ENCODE measurements at places on chromosomes 4 and X.

- no peak for DNase-seq
Measured at GRCh38 chrX:139026811-139027210, 315.3 kb upstream of the FGF13 start.

GRCh38 chr4:107349732-107350131 lies 313.6 kb upstream of the DKK2 start:
- no peak for DNase-seq

DNA sequence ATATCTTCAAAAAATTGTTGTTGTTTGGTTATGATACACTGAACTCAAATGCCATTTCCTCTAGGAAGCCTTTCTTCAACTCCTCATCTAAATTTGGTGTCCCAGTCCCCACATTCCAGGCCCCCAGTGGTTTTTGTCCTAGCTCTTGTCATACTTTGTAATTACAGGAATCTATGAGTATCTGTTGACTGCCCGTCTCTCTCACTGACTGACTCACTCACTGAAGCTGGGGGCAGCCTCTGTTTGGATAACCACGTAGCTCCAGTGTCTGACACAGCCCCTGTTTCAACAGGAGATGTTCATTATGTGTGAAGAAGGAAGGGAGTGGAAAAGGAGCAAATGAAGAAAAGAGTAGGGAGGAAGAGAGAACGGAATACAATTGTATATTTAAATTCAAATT lies 284.1 kb upstream of the TENM3 start:
- no peak for DNase-seq

- no peak for DNase-seq
Measured at GRCh38 chr4:117417856-117418255, 332.5 kb upstream of the TRAM1L1 start.

GRCh38 chr4:86481440-86481839 lies 112.7 kb upstream of the PTPN13 start:
- DNase-seq = no peak

- DNase-seq = no peak
Measured at GRCh38 chrX:47502316-47503125, 19.5 kb upstream of the ZNF41 start.

DNA sequence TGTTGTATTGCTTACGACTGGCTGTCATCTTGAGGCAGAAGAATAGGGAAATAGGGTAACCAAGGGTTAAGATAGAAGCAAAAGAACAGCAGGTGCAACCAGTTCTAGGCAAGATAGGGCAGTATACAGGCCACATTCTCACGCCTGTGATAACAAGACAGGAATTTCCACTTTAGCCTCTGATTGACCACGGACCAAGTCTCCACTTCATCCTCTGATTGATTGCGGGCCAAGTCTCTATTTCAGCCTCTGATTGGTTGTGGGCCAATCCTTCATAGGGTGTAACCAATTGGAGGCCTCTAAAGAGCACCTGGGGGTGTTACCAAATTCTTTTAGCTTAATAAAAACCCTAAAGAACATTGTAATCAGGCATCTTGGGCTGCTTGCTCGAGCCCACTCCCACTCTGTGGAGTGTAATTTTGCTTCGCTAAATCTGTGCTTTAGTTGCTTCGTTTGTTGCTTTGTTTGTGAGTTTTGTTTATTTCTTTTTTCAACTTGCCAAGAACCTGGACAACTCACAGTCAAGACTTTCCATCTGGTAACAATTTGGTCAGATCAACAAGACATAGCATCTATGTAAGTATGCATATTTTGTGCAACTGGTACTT lies 8.7 kb upstream of the TBC1D9 start:
- no peak for DNase-seq

DNA sequence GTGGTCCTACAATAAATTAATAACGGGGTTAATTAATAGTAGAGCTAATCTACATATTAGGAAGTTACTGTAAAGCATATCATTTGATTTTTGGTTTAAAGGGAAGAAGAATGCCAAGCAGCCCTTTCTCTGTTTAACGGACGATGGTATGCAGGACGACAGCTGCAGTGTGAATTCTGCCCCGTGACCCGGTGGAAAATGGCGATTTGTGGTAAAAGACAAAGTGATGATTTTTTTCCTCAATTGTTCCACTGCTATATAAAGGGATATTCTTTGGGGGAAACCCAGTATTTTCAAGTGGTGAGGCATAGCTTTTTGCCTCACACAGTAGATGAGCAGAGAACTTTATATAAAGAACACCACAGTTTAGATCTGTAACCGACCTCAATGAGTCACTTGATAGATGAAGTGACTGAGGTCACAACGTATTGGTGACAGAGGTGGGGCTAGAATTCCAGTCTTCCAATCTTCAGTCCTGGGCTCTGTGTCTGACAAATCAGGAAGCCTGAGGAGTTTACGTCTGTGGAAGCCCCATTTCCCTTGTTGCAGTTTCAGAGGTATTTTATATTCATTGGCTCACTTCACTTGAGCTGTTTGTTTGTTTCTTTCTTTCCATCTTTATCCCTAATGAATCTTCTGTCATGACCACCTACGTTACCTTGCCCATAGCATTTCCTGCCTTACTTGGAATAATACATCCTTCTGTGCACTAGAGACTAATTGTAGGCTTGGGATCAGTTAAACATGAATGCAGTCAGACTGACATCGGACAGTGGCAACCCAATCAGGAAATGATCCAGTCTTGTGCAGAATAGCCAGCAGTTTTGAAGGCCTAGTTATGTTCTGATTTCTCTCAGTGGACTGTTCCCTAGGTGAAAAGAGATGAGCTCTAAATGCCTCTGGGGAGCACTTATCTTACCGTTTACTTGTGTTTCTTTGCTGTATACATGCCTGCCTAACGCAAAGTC lies 30.1 kb downstream of the ZRSR2 start:
- no peak for DNase-seq

DNA sequence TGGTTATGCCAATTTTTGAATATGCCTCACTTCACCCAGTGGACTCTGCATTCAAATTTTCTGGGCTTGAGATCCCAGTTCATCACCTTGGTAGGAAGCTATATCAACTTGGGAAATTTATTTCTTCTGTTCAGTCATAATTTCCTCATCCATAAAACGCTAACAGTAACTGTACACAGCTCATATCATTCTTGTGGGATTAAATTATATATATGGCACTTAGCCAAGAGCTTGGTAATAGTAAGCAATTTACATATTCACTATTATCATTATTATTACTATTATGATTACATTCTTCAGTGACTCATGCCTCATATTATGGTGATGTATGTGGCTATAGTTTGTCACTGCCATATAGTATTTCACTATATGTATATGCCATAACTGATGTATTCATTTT lies 177.6 kb downstream of the CPE start:
- DNase-seq = no peak

DNA sequence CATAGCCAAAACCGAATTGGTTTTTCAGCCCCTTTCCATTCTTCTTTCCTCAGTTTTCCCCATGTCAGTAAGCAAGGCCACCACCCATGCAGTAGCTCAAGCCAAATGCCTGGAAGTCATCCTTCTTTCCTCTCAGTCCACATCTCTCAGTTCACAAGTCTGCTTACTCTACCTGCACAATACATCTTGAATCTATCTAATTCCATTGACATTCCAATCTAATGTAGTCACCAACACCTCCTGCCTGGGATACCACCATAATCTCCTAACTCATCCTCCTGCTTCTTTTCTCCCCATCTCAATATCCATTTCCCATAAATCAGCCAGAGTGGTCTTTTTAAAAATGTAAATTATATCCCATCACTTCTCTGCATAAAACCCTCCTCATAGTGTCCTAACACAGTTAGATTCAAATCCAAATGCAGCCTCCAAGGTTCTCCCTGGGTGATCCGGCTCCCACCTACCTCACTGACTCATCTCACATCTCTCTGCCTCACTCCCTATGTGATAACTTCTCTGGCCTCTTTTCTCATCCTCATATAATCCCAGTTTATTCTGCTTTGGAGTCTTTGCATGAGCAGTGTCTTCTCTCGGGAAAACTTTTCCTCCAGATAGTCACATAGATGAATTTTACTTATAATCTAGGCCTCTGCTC lies 26.9 kb downstream of the KCNIP4 start:
- DNase-seq = no peak

DNA sequence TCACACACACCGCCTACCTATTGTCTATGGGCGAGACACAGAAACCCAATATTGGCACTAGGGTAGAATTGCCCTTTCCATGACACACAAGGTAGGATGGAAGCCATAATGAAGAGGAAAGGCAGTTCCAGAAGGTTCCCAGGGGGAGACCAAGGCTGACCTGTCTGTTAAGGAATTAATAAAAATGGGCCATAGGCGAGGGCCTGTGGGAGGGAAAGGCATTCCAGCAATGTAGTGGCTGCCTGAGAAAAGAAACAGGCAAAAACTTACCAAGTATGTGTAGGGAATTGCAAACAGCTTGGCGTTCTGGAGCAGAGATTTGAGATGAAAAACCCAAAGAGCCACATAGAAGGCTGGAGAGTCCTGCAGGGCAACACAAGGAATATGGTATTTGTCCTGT lies 19.1 kb downstream of the MAGED2 start:
- DNase-seq = no peak

DNA sequence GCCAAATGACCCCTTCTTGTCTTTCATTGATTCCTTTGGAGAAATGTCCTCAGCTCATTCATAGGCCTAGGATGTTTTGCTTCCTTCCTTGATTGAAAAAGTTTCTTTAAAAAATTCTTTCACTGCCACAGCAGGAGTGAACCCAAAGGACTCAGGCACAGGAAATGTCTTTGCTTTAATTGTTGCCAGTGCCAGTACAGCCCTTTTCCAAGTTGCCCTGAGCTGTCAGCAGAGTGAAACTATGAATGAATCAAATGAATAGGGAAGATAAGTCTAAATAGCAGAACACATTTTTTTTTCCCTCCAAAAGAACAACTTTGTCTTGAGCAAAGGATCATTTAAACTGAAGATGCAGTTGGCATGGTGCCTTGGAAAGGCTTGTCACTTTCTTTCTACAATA lies 63.8 kb upstream of the SLC4A4 start:
- no peak for DNase-seq

DNA sequence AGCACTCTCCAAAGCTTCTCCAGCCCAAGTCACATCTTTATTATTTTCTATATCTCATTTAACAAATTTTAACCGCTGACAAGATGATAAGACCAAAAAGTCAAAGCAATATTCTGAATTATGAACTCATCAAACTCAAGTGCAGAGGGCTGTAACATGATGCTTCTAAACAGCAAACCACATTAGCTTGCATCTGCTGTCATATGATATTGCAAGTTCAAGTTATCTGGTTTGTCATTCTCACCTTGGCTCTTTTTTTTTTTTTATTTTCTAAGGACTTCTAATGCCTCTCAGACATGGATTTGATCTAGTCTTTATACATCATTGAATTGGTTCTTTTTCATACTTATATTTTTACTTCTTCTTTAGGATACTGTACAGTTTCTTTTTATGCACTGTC lies 93.4 kb downstream of the SLC10A7 start:
- no peak for DNase-seq

- DNase-seq = no peak
Measured at GRCh38 chrX:19593690-19594089, 78.4 kb upstream of the MAP3K15 start.

DNA sequence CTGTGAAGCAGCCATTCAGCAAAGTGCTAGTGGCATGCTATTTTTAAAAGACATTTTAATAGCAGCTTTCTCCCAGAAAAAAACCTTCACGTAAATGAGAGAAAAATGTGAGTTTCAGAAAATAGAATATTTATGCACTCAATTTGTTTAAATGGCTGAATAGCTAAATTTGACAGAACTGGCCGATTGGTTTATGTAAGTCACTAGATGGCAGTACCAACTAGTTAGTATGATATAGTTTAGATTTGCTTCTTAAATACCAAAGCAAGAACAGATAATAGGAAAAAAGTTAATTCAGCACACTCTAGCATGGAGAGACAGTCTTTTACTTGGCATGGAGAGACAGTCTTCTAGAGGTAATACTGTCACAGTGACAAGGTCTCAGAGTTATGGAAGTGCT lies 250.1 kb downstream of the SNCA start:
- DNase-seq = no peak

- DNase-seq = no peak
Measured at GRCh38 chrX:2516623-2517022, 15.8 kb upstream of the DHRSX start.

GRCh38 chr4:3651267-3651845 lies 114.8 kb upstream of the ADRA2C start:
- DNase-seq = no peak

DNA sequence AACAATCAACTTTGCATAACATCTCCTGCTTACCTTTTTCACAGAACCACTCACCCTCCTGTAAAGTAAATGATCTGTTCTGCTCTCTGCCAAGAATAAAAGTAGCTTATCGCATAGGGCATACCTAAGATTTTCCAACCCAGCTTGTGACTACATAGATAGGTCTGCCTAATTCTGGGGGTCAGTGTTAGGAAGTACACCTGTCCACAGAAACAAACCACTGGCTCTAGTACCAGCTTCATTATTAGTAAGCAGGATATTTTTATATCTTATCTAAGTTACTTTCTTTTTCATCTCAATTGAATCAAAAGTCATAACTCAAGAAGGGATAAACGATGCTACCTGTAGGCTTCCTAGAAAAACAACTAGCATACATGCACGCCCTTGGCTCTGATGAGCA lies 23.8 kb downstream of the CXCL1 start:
- DNase-seq = no peak

GRCh38 chr4:38818441-38818976 lies 13.9 kb upstream of the TLR1 start:
- no peak for DNase-seq

GRCh38 chrX:27444093-27444908 lies 18.8 kb downstream of the PPP4R3C start:
- DNase-seq = no peak

DNA sequence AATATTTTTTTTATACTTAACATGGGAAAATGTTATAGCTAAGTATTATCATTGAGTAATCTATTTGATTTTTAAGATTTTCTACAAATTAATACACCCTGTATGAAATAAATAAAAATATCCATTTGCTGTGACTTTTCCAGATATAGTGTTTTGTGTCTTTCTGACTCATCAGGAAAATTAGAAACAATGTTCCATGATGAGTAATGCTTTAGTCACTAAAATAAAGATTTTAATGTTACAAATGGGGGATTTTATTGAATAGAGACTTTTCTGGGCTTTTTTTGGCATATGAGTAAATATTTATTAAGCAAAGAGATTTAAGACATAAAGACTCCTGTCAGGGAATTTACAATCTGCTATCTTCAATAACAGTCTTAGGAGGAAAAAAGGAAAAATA lies 279.2 kb upstream of the NOCT start:
- no peak for DNase-seq

DNA sequence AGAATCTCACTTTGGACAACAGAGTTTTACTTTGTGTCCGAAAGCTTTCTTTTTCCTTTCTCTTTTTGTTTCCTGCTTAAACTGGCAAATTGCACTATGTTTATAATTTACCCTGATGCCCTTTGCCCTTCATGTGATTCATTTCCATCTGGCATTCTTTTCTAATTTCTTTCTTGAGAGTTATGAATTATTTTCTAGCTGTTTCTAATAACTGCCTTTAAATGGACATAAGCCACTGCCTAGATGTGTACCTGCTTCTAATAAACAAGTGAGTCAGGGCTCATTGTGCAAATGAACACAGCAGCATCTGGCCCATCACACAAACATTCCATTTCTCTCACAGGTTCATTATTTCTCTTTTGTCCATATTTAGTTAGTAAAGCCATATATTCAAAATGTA lies 242.3 kb upstream of the GPRIN3 start:
- no peak for DNase-seq

- no peak for DNase-seq
Measured at GRCh38 chr4:656436-657337, 17.4 kb downstream of the ATP5ME start.

All from stimulated activated CD8-positive, alpha-beta memory T cell treated with anti-CD3 and anti-CD28 coated beads, Interleukin-2, amount 100 ng/mL, for 1 hour (primary cell).